ENCODE measurements at places on chromosomes 4 and X.

DNA sequence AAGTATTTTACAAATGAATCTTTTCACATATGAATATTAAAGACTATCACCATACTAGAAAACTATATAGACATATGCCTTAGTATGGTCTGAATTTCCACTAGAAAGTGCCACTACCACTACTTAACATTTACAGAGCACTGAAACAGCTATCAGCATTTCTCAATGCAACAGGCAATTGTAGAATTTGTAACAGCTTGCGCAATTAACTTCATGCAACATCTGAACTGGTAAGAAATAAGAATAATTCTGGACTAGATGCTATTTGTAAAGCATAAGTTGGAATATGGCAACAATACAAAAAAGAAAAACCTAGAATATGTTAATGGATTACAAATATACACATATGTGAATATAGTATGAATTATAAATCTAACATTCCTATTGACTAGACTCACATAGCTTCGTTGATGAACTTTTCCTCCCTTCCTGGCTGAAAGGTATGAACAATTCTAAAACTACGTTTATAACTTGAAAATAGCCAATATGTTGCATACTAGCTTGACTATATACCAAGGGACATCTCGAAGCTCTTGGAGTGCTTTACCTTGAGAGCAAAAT lies 82.0 kb downstream of the ATP8A1 start:
- no peak for DNase-seq

DNA sequence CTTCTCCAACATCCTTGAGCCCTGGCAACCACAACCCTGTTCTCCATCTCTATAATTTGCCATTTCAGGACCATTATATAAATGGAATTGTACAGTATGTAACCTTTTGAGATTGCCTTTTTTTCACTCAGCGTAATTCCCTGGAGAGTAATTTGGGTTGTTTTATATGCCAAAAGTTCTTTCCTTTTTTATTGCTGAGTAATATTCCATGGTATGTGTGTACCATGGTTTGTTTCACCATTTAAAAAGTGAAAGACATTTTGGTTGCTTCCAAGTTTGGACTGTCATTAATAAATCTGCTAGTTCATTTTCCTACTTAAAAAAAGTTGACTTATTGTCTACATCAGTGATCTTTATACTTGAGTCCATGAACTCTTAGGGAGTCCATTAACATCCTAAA lies 33.0 kb upstream of the SMIM10 start:
- no peak for DNase-seq

GRCh38 chrX:101564651-101565050 lies 14.3 kb downstream of the ARMCX1 start:
- no peak for DNase-seq

GRCh38 chr4:88730811-88731210 lies 33.2 kb upstream of the NAP1L5 start:
- DNase-seq = no peak

DNA sequence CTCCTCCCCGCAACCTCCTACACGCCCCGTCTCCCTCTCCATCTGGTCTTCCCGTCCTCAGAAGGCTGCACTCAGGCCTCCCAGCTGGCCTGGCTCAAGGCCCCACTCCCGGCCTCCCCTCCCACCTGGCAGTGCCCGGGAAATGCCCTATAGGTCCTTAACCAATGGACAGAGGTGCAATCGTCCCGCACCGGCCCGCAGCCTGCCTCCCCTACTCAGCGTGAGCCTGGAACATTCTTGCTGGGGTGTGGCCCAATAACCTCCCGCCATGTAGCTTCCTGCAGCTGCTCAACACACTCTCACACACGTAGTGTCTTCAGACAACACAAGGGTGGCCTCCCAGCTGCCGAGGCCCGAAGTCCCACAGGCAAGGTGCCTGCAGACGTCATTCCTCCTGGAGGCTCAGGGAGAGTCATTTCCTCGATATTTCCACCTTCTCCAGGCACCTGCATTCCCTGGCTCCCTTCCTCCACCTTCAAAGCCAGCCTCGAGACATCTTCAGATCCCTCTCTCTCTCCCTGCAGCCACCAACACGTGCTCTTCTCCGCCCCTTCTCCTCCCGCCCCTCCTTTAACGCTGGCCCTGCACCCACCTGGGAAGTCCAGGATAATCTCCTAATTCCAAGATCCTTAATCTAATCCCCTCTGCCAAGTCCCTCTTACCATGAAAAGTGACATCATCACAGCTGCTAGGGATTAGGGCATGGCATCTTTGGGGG lies 56.2 kb downstream of the ADRA2C start:
- DNase-seq = peak; percentile 60

GRCh38 chrX:18895189-18895951 lies 88.5 kb downstream of the PHKA2 start:
- peak; percentile 59 for DNase-seq

DNA sequence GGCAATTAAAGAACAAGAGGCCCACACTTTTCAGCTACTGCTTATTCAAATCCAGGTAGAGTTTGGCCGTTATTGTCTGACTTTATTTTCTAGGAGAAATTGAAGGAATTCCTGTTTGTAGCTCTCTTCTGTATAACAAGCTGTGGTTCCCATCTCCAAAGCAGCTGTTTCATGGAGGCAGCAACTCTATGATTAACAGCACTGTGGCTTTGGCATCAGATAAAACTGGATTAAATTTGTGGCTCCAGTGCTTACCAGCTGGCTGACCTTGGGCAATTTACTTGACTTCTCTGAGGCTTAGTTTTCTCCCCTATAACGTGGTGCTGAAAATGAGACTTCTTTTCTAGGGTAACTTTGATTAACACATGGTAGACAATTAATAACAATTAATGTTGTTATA lies 28.1 kb downstream of the SLC30A9 start:
- DNase-seq = no peak

- peak; percentile 52 for DNase-seq
Observed at GRCh38 chr4:1715002-1715758, 3.1 kb upstream of the SLBP start.

DNA sequence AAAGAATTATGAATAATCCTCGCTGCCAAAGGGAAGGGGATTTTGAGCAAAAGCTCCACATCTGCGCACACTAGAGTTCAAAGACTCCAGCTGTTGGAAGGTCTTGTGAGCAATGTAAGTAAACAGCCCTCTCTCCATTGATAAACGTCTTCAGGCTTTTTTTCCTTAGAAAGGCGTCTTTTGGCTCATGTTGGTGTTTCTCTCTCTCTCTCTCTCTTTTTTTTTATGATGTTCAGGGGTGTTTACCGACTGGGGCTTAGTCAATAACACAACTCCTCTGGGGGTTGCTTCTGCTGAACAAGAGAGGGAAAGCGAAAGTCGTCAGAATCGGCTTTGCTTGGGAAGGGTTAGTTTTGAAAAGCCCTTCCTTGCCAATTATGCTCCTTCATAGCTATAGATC lies 53.2 kb upstream of the C1QTNF7 start:
- no peak for DNase-seq

GRCh38 chr4:56821381-56822243 lies at the start of gene SPINK2:
Gene SPINK2, minus strand, starts transcription at chr4:56821701. Its CDS starts 39 bp downstream, at chr4:56821662.
- DNase-seq = peak; percentile 95

GRCh38 chr4:41619161-41619560 lies 81.2 kb downstream of the LIMCH1 start:
- peak; percentile 53 for DNase-seq

DNA sequence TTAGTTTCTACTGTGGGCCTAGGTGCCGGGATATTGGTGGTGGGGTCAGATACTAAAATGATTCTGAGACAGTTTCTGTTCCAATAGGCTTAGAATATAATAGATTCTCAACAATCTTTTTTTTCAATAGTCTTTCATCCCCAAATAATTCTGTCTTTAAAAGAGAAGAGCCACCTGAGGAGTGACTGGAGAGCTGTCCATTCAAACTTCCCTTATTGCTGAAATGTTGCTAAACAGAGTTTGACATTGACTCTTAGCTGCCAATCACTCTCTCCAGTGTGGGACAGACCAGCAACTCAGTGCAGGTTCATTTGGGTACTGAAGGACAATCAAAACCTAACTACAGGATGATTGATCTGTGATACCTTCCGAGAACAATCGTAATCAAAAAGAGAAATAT lies 12.4 kb upstream of the ADH7 start:
- no peak for DNase-seq

- DNase-seq = no peak
Observed at GRCh38 chr4:71283642-71284257, 55.1 kb upstream of the SLC4A4 start.

GRCh38 chr4:59969909-59970308 lies 1230.2 kb upstream of the ADGRL3 start:
- no peak for DNase-seq

Data from H7 (cell line).